Suprapubic skin (tissue), 4 donors: ENCODE measurements at places on chromosomes 2 and 18. TPM values are rescaled to one million over a fixed set of nuclear protein-coding genes. Genes with fewer than 3 reads are reported as not detected.

DNA sequence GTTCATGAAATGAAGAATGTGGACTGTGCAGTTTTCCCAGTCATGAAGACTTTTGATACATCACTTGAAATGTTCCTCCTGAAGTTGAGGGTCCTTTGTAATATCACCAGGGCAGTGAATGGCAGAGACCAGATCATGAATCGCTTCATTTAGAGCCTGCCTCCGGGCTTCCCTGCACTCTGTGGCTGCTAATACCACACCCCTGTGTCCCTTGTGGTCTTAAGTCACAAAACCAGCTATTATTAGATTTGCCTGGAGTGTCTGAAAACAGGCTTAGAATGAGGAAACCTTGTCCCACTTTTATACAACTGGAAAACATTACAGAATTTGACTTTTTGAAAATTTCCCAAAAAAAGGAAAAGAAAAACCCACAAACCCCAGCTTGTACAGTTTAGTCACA is 147.9 kb downstream of the MGAT5 start:
- DNase-seq, result no peak

GRCh38 chr2:160317181-160318099 is 117.4 kb upstream of the ITGB6 start:
- DNase-seq, result no peak

DNA sequence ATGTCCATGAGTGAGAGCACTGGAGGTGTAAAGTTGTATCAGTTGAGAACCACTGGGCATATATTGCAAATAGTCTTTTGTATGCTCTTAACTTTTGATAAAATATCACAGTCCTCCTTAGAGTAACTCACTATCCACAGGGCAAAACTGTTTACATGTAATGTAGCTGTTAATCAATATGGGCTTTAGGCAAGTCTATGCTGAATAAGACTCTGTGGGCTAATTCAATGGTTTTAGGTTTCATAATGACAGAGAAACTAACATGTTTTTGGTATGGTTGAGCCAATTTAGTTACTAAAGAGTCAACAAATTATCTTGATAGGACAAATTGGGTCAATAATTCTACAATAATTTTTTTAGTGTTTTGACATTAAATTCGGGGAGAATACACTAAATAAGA is 1134.9 kb upstream of the FAM98A start:
- DNase-seq, result no peak

DNA sequence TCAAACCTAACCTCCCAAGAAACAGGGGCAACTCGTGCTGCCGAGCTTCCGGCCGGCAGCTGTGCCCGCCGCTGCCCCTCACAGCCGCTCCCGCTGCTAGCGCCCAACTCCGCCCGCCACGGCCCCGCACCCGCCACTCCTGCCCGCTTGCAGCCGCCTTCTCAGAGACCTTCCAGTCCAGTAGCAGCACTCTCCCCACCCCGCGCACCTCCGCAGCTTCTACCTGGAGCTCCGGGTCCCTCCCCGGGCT is 722 bp upstream of the C2orf15 start:
- no peak for DNase-seq

- no peak for DNase-seq
Observed at GRCh38 chr2:126946318-126947102, 47.8 kb downstream of the TEX51 start.

- DNase-seq, result no peak
Observed at GRCh38 chr18:5534845-5535244, 9.0 kb downstream of the EPB41L3 start.

DNA sequence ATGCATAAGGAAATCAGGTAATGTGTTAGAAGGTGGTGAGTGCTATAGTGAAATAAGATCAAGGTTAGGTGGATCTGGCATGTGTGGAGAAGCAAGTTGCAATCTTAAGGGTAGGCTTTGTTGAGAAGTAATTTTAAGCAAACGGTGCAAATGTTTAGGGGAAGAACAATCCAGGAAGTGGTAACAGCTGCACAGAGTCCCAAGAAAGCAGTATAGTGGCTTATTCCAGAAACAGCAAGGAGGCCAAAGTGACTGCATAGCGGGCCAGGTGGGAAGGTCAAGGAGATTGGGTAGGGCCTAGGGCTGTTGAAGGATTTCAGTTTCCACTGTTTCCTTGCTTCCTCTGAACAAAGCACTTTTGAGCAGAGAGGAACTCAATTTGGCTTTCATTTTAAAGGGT is 30.0 kb upstream of the RAB1A start:
- no peak for DNase-seq

GRCh38 chr18:31661965-31662364 is 22.4 kb downstream of the B4GALT6 start:
- DNase-seq, result no peak

DNA sequence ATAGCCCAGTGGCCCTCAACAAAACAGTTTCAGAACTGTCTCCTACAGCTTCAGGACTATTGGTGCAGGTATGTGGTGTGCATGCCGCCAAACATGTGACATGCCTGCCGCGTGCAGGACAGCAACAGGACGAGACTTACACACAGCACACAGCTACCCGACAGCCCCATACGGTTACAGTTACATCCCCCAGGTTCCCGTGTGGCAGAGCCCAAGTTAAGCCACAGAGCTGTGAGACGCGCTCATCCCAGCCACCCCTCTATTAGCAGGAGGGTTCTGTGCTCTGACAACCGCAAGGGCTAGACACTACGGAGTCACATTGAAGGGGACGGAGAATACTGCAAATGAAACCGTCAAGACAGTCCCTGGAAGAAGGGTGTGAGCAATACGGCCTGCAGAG is 16.4 kb upstream of the TUBB6 start:
- DNase-seq, result peak; percentile 19

The EMILIN1 gene
- 3.0 TPM for total RNA-seq

The SLC38A11 gene
- 1.1 TPM for total RNA-seq

The GATA6 gene
- total RNA-seq, result 2.1 TPM
